HCT116 (cell line): ENCODE measurements at places on chromosomes 11 and 22. TPM values are rescaled to one million over a fixed set of nuclear protein-coding genes. Genes with fewer than 3 reads are reported as not detected.

- no peak overlapping the region for H3K4me3 ChIP-seq
- no peaks in the 10 kb centered on the region for H3K27me3 ChIP-seq
- H3K36me3 ChIP-seq = peaks cover 6% of the 10 kb centered on the region; the same call in 1 of the 2 replicates
- H3K27ac ChIP-seq = no peak overlapping the region
- no peaks in the 10 kb centered on the region for H3K4me1 ChIP-seq
- no peak for DNase-seq
Observed at GRCh38 chr22:22547692-22548300, 11.3 kb downstream of the PRAME start.

DNA sequence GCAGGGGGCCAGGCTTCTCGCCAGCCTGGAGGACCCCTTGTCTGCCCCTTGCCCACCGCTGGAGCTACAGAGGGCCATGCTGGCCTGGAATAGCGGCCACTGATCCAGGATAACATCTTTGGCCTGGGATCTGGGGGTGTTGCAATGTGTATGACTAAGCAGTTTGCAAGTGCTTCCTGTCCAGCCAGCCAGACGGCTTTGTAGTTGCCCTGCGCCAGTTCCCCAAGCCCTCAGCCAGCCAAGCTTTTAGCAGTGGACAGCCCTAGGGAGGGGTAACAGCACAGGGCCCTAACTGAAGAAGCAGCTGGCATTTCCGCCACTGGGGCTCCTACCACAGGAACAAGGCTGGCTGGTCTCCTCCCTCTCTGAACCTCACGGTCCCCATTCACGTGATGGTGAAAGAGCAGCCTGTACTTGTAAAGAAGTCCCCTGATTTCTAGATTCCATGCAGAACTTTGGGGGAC is 32.1 kb downstream of the UQCR10 start:
- peaks cover 26% of the 10 kb centered on the region for H3K4me1 ChIP-seq
- H3K4me3 ChIP-seq = no peak overlapping the region
- peak; percentile 58 for DNase-seq
- H3K27me3 ChIP-seq = no peaks in the 10 kb centered on the region
- peaks cover 34% of the 10 kb centered on the region; the same call in 1 of the 2 replicates for H3K36me3 ChIP-seq

DNA sequence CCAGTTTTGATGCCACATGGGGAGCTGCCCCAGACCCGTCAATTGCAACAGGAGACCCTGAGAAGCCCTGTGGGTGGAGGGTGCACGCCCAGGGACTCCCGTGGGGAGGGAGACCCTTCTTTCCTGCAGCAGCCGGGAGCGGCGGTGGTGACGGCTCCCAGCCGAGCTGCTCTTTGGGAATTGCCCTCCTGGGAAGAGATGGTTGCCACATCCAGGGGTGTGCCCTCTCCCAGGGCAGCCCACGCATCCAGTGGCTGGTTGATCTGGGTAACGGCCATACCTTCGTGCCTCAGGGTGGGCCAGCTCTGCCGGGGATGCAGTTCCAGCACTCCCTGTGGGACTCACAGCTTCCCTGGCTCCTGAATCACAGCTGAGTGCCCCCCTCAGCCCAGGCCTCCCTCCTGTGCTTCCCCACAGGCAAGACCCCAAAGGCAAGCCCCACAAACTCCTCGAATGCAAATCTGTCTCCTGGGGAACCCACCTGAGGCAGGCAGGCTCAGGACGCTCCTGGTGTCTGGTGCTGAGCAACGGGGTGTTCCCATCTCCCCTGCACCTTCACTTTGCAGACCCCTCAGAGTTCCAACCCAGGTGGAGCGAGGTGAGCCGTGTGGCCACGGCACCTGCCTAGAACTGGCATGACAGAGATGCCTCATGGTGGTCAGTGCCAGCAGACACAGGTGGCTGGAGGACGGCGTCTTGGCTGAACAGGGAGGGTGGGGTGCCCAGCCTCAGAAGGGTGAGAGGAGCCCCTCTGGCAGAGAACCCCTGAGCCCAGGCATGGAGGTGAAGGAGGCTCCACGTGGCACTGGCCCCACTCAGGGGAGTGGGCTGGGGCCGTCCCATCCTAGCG is 1027.4 kb downstream of the BRD1 start:
- H3K4me3 ChIP-seq = no peak overlapping the region
- DNase-seq = no peak
- no peaks in the 10 kb centered on the region for H3K27me3 ChIP-seq

DNA sequence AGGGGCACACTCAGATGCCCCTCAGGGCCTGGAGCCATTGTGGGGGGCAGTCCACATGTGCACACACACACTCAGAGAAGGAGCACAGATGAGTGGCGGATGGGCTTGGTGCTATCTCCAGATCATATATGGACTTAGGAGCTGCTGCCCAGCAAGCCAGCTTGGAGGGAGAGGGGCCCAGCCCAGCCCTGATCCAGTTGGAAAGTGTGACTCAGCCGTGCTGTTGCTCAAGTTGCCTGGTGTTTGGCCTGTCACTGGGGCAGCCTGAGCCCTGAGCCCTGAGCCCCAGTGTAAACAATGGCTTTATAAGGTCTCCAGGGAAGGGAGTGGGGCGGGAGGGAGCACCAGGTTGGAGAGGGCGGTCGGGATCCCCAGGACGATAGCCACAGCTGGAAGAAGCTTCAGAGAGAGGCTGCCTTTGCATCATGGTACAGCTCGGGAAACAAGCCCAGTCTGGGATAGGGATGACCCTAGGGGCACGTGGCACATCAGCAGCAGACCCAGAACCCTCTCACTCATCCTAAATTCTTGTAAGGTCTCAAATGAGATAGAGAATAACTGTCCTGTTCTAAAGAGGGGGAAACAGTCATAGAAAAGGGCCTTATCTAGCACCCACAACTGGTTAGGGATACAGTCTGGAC is 4.8 kb downstream of the SELENOM start:
- no peak overlapping the region for H3K4me3 ChIP-seq
- peaks cover 28% of the 10 kb centered on the region for H3K4me1 ChIP-seq
- H3K27ac ChIP-seq = peak overlapping the region; percentile 15; the same call in 1 of the 2 replicates
- peaks cover 34% of the 10 kb centered on the region for H3K36me3 ChIP-seq

ANO9 gene
- total RNA-seq = 70.3 TPM

NPAS4 gene
- total RNA-seq = not detected

GRCh38 chr11:27095059-27095458 is 54.4 kb downstream of the BBOX1 start:
- DNase-seq = no peak
- H3K4me1 ChIP-seq = no peaks in the 10 kb centered on the region
- H3K4me3 ChIP-seq = no peak overlapping the region
- H3K27me3 ChIP-seq = no peaks in the 10 kb centered on the region
- no peaks in the 10 kb centered on the region for H3K36me3 ChIP-seq

DNA sequence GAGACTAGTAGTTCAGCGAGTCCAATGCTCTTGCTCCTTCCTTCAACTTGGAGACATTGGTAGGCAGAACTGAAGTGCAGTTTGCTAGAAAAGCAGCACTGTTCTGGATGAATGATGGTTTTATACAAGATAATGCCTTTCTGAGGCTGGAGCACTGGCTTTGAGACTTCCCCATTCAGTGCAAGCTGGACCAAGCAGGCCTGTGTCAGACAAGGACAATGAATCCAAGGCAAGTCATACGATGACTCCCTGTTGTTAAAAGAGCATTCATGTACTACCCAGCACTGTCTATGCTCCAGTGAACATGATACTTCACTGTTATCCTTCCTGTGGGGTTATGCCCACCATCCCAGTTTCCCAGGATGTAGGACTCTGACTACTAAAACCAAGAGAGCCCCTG is 242.3 kb upstream of the RAG2 start:
- no peaks in the 10 kb centered on the region for H3K36me3 ChIP-seq
- H3K27ac ChIP-seq = no peak overlapping the region
- H3K4me1 ChIP-seq = no peaks in the 10 kb centered on the region
- H3K27me3 ChIP-seq = no peaks in the 10 kb centered on the region

DNA sequence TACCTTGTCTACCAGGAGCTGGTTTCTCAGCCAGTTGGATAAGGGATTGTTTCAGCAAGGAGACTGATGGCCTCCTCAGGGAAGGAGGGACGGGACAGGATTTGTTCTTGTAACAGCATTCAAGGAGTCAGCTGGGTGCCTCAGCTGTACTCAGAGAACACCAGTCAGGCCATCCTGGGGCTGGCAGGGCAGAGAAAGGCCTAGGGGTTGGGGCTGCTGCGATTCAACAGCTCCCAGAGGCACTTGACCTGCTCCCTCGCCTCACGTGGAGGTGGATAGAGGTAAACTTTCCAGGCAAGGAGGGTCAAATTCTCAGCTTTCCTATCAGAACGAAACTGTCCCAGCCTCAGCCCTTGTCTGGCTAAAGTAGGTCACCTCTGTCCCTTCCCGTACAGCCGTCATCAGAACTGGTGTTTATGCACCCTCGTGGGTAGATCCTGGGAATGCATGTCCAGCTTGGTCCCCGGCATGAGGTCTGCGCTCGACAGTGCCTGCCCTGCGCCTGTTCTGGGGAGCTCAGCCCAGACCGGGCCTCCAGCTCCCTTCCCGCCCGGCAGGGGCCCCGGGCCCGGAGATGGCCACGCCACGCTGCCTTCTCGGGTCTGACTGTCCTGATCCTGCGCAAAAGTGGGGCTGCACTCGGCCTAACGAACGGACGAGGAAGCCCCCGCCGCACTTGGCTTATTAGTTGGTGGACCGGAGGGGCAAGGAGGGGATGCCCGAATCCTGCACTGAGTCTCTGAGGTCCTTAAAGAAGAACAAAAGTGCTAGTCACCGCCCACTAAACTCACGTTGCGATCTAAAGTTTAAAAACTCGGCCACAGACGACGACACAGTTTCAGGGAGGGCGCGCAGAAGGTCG is 762 bp upstream of the CCDC134 start:
- peak overlapping the region; percentile 66 for H3K4me3 ChIP-seq
- peak overlapping the region; percentile 82 for H3K27ac ChIP-seq
- H3K36me3 ChIP-seq = no peaks in the 10 kb centered on the region
- no peaks in the 10 kb centered on the region for H3K27me3 ChIP-seq
- H3K4me1 ChIP-seq = peaks cover 20% of the 10 kb centered on the region
- DNase-seq = no peak

GRCh38 chr11:92707173-92707619 is 262.3 kb upstream of the MTNR1B start:
- H3K27me3 ChIP-seq = no peaks in the 10 kb centered on the region
- H3K27ac ChIP-seq = no peak overlapping the region
- DNase-seq = no peak
- H3K4me3 ChIP-seq = no peak overlapping the region
- no peaks in the 10 kb centered on the region for H3K36me3 ChIP-seq
- H3K4me1 ChIP-seq = no peaks in the 10 kb centered on the region

DNA sequence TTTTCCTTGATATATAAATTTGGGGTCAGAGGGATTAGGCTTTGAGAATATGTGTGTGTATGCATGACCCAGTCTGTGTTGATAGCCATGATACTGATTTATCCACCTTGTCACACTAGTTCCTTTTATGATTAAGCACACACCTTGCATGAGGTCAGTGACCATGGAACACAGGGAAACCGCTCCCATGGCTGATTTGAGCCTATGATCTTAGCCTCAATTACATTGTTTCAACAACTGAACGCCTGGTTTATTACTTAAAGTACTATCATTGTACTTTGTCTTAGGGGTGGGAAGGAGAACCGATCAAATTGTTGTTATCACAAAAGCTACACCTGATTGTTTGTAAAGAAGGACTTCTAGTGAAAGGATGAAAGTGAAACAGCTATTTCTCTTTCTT is 70.7 kb downstream of the ARFGAP2 start:
- H3K36me3 ChIP-seq = no peaks in the 10 kb centered on the region
- no peak for DNase-seq
- no peak overlapping the region for H3K27ac ChIP-seq
- H3K4me3 ChIP-seq = no peak overlapping the region
- H3K4me1 ChIP-seq = no peaks in the 10 kb centered on the region

GGT1 gene
- total RNA-seq = 14.0 TPM
